Gastroesophageal sphincter (tissue), 4 donors: ENCODE measurements at places on chromosomes 6 and 20. TPM values are rescaled to one million over a fixed set of nuclear protein-coding genes. Genes with fewer than 3 reads are reported as not detected.

The BMP2 gene
- 5.6 TPM for total RNA-seq

GRCh38 chr6:165777680-165778079 lies 114.6 kb upstream of the PDE10A start:
- no peaks in the 10 kb centered on the region for H3K27me3 ChIP-seq
- H3K4me3 ChIP-seq = no peak overlapping the region
- no peaks in the 10 kb centered on the region for H3K36me3 ChIP-seq
- ATAC-seq = no peak
- no peaks in the 10 kb centered on the region for H3K4me1 ChIP-seq

The FAM135A gene
- total RNA-seq = 37.0 TPM

- ATAC-seq = peak; percentile 52
- no peaks in the 10 kb centered on the region for H3K4me1 ChIP-seq
- no peak overlapping the region for H3K27ac ChIP-seq
- H3K36me3 ChIP-seq = no peaks in the 10 kb centered on the region
- no peak overlapping the region for H3K4me3 ChIP-seq
- H3K27me3 ChIP-seq = no peaks in the 10 kb centered on the region
Observed at GRCh38 chr6:13272131-13273046, 55.9 kb downstream of the TBC1D7 start.

DNA sequence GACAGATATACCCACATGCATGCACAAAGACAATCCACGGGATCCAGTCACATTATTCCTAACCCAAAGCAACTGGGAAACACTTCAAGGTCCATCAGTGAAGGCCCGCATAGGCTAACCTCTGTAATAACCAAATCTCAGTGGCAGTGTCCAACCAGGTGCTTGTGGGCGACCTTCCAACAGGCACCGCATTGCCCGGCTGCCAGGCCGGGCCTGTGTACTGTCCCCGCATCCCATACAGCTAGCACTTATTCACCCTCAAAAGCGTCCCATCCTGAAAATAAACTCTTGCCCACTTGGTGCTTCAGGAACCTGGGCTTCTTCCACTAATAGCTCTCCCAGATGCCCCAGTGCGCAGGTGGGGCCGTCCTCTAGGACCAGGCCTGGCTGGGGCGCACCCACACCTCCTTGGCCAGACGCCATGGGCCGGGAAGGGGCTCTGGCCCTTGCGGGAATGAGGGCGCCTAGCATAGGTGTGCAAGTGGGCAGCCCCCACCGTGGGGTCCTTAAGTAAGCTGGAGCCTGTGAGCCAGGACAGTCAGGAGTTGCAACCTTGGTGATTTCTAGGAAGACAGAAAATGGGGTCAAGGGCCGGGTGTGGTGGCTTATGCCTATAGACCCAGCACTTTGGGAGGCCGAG lies 1.1 kb upstream of the ENTPD6 start:
- H3K4me1 ChIP-seq = no peaks in the 10 kb centered on the region
- no peaks in the 10 kb centered on the region for H3K27me3 ChIP-seq
- H3K27ac ChIP-seq = peak overlapping the region; percentile 91

The ADGRG6 gene
- 8.3 TPM for total RNA-seq

The CDH26 gene
- total RNA-seq = 0.62 TPM

GRCh38 chr20:51886891-51887608 lies 84.7 kb upstream of the SALL4 start:
- H3K36me3 ChIP-seq = no peaks in the 10 kb centered on the region
- ATAC-seq = no peak
- no peak overlapping the region for H3K4me3 ChIP-seq

GRCh38 chr20:7734216-7734615 lies 206.0 kb downstream of the HAO1 start:
- H3K4me3 ChIP-seq = no peak overlapping the region
- H3K36me3 ChIP-seq = no peaks in the 10 kb centered on the region
- H3K27ac ChIP-seq = no peak overlapping the region
- H3K4me1 ChIP-seq = no peaks in the 10 kb centered on the region
- ATAC-seq = no peak

- H3K36me3 ChIP-seq = peaks cover 2% of the 10 kb centered on the region
- H3K4me1 ChIP-seq = no peaks in the 10 kb centered on the region
- no peak overlapping the region for H3K27ac ChIP-seq
- H3K4me3 ChIP-seq = no peak overlapping the region
- no peak for ATAC-seq
Observed at GRCh38 chr20:36036688-36037087, 68.3 kb downstream of the CNBD2 start.

The TCF19 gene
- 3.9 TPM for total RNA-seq

- ATAC-seq = no peak
- no peaks in the 10 kb centered on the region for H3K36me3 ChIP-seq
Observed at GRCh38 chr6:33787346-33787953, 1.5 kb downstream of the LEMD2 start.

The CPNE5 gene
- total RNA-seq = 2.0 TPM

DNA sequence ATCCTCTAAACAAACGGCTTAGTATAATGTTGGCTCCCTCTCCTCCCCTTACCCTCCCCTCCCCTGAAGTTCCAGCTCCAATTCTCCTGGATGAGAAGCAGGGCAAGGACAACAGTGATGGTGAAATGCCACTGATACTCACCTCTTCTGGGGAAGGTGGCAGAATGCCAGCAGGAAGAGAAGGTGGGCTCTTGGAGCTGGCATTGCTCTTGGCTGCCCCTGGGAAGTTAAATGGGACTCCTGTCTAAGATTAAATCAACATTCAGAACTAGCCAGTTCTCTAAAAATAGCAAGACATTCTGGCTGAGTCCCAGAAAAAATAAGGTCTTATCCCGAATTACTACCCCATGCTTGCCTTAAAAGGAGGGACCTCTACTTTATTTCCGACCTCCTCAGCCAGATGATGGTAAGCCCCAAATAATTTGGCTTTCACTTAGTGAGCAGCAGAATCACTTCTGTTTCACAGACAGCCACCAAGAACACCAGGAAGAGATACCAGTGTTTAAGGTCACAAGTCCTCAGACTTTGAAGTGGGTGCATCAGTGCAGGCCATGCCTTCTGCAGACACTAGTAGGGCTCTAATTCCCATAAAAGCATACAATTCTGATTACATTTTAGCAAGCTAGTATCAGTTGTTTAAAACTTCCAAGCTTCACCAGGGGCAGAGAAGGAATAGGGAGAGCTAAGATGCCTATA lies 46.0 kb upstream of the IL17A start:
- no peak for ATAC-seq
- no peak overlapping the region for H3K27ac ChIP-seq
- no peak overlapping the region for H3K4me3 ChIP-seq
- no peaks in the 10 kb centered on the region for H3K27me3 ChIP-seq
- H3K36me3 ChIP-seq = no peaks in the 10 kb centered on the region
